ENCODE measurements at places on chromosomes 1 and 21.

DNA sequence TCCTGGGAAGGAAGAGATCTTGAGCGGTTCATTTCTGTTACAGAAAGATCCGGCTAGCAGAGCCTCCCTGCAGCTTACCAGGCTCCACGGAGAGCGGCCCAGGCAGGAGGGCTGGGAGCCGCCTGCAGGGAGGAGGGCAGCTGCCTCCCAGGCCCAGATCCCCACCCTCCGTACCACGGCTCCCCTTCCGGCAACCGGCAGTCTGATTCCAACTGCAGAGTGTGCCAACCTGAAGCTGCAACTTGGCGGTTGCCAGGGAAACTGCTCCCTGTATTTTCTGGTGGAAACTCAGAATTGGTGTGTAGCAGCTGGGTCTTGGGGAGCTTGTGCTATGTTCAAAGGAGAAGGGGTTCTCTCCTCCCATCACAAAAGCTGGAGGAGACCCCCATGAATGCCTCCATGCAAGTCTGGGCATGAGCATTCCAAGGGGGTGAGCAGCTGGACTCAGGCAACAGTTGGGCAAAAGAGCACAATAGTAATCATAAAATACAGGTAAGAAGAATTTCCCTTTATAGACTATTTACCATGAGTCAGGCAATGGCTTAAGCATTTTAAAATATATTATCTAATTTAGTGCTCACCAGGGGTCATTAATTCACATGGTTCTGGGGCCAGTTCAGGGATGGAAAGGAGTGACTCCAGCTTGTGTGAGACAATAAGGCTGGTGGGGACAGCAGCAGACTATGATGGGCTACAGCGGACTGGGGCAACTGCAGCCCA is 46.1 kb upstream of the KAZN start:
- DNase-seq: no peak

DNA sequence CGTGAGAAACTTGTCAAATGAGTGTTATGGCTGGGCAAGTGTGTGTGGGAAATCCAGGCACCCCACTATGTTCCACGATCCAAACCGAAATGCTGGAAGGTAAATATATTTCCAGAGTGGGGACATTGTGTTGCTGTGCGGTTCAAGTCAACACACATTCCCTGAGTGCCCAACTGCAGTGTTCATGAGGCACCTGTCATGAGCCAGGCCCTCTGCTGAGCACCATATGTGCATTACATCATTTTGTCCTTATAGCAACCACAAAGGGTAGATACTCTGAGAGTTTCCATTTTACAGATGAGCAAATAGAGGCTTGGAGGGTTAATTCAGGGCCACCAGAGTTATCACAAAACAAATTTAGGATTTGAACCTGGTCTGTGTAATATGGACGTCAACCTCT is 59.9 kb upstream of the SOD1 start:
- DNase-seq: no peak

DNA sequence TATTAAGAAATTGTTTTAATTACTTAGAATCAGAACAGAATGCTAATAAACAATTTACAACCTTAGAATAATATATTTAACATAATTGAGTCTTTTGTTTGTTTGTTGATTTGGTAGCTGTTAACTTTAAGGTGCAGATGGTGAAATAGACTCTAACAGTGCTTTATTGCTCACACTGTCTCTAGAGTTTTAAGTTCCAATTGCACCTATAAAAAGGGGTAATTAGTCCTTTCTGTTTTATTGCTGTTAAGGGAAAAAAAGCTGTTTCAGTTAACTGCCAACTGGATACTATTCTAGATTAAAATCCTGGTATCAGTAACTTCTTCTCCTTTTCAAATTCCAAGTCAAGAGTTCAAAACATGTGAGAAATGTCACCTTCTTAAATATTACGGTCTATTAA is 197.6 kb upstream of the TMPRSS15 start:
- no peak for DNase-seq

- DNase-seq: no peak
These were observed 106.9 kb downstream of the LTN1 start for GRCh38 chr21:28885853-28886177.

- DNase-seq: no peak
These were observed 232.4 kb upstream of the AJAP1 start for GRCh38 chr1:4421986-4422385.

DNA sequence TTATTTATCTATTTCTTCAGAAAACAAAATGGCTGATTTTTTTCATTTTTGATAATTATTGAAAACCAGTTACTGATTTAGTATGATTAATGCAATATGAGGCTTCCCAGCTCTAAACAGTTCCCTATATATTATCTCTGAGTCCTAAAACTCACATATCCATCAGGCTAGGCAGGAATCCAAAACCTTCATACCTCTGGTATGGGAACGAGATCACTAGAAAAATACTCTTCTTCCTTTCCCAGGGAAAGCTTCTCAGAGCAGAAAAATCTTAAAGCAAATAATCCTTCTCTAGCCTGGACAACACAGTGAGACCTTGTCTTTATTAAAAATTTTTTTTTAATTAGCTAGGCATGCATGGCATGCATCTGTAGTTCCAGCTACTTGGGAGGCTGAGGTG is 42.5 kb downstream of the KDM5B start:
- DNase-seq: no peak

DNA sequence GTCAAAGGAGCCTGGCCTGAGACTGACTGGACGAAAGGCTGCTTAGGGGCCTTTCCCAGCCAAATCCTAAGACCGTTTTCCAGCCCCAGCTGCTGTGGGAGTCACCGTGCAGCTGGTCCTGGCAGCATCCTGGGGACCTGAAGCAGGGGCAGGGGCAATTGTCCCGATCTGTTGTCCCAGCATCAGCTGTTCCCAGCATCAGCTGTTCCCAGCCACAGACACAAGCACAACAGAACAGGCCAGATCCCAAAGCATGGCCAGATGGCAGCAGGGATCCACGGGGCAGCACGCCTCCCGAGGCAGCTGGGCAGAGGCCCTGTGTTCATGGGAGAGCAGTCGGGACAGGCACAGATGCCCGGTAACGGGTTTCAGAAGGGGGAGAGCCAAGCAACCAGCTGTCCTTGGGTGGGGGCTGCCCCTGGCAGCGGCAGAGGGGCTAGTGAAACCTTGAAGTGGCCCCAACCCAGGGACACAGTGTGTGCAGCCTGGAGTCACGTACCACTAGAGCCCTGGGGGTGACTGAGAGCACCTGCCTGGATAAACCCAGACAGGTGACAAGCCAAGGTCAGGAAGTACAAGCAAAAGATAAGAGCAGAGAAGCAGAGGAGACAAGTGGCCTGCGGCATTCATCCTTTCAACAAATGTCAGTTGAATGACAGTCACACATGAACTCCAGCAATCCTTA is 13.3 kb downstream of the CELA2B start:
- DNase-seq: no peak

All from stimulated activated CD4-positive, alpha-beta T cell treated with anti-CD3 and anti-CD28 coated beads, Interleukin-4, amount 100 ng/mL, for 4 hours (primary cell).